ENCODE measurements at places on chromosomes 2 and 18.

DNA sequence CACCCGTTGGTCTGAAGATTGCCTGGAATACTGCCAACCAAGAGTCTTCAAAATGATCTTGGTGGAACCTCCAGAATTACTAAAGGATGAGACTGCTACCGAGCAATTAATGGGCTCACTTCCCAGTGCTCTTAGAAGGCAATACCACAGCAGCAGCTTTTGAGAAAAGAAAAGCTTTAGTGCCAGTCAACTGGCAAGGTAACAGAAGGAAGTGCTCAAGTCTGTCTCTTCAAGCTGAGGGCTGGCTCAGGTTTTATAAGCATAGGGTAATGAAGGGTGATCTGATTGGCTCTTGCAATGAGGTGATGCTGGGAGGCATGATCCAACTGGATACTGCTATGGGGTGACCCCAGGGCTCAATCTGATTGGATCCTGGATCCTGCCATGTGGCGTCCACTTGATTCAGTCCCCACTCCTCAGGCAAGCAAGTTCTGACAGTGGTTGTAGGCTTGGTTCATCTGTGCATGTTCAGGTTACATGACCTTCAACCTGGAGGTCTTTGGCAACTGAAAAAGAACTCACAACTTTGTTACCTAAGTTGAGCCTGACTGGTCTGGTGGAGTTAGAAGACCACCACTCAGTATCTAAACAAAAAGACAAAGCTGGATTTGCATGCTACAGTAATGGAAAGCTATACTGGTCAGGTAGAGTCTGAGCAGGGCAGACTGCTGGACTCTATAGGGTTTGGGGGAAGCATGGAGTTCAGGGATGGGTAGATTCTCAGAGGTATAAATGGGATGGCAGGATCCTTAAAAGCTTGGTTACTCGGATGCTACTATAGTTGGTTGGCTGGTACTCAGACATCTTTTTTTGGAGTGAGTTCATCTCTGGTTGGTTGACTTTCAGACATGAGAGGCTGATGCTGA lies 14.0 kb upstream of the RIF1 start:
- DNase-seq: no peak

- no peak for DNase-seq
Measured at GRCh38 chr2:241120440-241120839, 18.4 kb upstream of the MTERF4 start.

GRCh38 chr2:228426502-228427216 lies 245.2 kb upstream of the SPHKAP start:
- DNase-seq: no peak

GRCh38 chr18:59155153-59155552 lies 15.5 kb downstream of the SEC11C start:
- DNase-seq: no peak

GRCh38 chr18:54960197-54960596 lies 936 bp upstream of the CCDC68 start:
- DNase-seq: no peak

GRCh38 chr18:31149351-31149750 lies 13.3 kb downstream of the DSC1 start:
- DNase-seq: no peak

DNA sequence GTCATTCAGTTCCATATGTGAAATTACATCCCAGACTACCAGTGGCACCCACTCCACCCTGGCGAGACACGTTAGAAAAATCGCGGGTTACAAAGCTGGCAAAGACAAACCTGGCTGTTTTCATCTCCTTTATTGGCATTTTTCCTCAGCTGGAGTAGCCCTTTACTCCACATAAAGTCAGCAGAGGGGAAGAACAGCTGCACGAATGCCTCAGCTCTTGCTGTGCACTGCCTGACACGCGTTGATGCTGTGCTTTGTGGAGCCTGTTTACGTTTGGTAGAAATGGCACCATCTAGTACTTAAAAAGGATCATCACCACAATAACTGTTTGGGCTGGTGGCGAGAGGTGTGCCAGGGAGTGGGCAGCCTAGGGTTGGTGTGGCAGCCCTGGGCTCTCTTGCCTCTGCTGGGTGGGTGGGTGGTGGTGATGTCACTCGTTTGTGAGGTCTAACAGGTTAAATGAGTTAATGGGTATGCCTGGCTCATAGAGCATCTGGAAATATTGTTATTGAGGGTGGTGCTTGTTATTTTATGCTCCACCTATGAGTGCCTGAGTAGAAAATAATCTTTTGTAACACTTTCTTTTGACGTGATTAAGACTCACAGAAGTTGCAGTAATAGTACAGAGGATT lies 16.4 kb downstream of the FARP2 start:
- DNase-seq: no peak

- DNase-seq: no peak
Measured at GRCh38 chr18:13558790-13559189, 167.6 kb downstream of the FAM210A start.

- DNase-seq: no peak
Measured at GRCh38 chr2:121006743-121007489, 271.2 kb downstream of the GLI2 start.

DNA sequence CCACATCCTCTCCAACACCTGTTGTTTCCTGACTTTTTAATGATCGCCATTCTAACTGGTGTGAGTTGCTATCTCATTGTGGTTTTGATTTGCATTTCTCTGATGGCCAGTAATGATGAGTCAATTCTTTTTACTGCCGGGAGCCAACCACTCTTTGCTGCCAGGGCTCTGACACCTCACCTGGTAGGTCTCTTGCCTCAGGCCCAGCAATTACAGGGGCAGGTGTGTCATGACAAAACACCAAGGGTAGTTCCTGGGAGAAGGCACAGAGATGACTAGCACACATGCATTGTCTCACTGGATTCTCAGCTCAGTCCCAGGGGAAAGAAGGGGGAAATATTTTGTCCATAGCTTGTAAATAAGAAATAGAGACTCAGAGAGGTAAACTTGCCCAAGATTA lies 122.3 kb downstream of the CHST9 start:
- no peak for DNase-seq

- no peak for DNase-seq
Measured at GRCh38 chr2:68857855-68858456, 13.2 kb downstream of the BMP10 start.

DNA sequence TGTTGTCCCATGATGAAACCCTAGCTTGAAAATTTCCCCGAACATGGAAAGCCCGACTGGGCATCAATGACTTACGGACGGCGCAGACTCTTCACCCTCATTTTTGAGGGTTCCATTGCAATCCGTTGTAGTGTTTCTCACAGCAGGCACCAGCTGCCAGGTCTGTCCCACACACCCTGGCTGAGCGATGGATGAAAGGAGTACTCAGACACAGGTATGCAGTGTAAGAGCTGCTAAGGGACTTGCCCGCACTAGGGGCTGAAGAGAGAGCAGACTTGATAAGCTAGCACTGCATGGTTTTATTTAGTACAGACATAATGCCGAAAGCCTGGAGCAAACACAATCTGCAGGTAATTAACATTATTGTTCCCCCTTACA lies 15.8 kb downstream of the DYNAP start:
- no peak for DNase-seq

DNA sequence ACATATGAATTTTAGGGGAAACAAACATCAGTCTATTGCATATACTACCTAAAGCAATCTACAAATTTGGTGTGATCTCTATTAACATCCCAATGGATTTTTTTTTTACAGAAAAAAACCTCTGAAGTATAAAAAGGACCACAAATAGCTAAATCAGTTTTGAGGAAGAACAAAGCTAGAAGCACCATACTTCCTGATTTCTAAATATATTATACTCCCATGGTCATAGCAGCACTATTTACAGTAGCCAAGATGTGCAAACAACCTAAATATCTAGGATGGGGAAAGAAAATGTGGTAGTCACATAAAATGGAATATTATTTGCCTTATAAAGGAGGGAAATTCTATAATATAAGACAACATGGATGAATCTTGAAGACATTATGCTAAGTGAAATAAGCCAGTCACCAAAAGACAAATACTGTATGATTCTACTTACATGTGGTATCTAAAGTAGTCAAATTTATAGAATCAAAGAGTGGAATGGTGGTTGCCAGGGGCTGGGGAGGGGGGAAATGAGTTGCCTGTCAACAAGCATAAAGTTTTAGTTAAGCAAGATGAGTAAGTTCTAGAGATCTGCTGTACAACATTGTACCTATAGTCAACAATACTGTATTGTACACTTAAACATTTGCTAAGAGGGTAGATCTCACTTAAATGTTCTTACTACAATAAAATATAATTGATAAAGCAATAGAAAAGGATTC lies 17.6 kb upstream of the CASP8 start:
- no peak for DNase-seq

GRCh38 chr2:154698296-154698720 lies at the start of gene KCNJ3:
TSS of gene KCNJ3 (plus strand) at chr2:154698695. CDS start at chr2:154698776, 81 bp downstream.
- DNase-seq: no peak

- no peak for DNase-seq
Measured at GRCh38 chr18:23746851-23747250, 57.6 kb downstream of the LAMA3 start.

GRCh38 chr18:47863041-47863440 lies 67.4 kb downstream of the SMAD2 start:
- DNase-seq: no peak

GRCh38 chr2:222877556-222878300 lies 16.9 kb downstream of the ACSL3 start:
- no peak for DNase-seq

DNA sequence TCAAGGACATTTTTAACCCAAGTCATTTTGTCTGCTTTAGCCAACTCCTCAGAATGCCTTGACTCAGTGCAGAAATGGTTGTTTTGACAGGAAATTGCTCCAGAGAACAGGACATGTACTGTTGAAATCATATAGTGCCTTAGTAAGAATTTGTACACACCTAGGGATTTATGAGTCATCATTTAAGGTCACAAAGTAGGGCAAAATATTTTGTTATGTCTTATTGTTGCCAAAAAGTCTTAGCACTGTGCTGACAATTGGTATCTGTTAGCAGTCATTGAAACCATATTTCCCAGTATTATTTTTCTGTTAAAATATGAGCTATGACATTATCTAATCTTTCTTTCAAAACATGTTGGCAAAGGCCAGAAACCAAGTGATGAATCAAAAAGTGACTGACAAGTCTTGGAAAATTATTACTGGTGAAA lies 104.5 kb downstream of the OSBPL6 start:
- no peak for DNase-seq

GRCh38 chr2:172081221-172082022 lies 3.9 kb upstream of the DLX1 start:
- no peak for DNase-seq

DNA sequence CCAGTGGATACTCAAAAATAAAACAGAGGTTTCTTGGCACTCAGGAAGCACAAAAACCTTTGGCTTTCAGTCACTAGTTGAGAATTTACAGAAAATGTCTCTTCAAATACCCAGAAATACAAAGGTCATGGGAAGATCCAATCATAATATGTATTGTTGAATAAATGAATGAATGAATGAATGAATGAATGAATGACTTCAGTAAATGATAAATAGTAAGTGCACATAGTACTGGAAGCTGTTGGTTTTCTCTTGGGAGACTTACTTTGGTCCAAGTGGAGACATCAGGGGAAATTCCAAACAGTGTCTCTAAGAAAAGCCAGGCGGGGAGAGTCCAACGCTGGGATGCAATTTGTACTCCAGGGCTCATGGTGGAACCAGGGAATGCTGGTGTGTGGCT lies 261.3 kb upstream of the KLHL29 start:
- DNase-seq: no peak

DNA sequence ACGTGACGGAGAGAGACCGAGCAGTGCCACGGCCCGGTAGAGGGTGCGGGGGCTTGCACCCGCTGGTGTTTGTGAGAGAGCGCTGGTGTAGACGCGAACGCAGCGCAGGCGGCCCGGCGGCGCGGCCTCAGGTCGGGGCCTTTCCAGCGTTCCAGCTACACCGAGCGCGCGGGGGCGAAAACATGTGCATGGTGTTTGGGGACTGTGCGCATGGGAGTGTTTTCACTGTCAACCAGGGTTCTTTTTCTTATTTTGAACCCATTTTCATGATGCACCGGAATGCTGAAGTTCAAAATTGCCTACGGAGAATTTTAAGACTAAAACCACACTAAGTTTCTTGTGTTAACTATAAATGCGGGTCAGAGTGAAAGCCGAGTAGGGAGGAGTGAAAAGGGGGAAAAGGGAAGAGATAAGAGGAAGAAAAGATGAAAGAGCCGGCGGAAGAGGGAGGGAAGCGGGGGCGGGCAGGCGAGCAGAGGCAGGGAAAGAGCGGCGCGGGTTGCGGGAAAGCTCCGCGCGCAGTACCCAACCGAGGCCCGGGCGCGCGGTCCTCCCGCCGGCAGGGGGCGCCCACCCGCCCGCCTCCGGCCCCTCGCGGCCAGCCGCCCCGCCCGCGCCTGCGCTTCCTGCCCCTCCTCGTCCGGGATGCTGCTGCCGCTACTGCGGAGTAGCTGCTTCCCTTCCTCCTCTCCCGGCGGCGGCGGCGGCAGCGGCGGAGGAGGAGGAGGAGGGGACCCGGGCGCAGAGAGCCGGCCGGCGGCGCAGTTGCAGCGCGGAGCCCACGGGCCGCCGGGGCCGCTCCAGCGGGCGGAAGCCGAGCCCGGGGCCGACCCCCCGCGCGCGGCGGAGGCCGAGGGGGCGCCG lies at the start of gene RAB12:
RAB12 (plus strand) TSS at position 643 of the 864 bp plus-strand sequence; CDS start at position 646, 3 bp downstream.
- peak; percentile 77 for DNase-seq

DNA sequence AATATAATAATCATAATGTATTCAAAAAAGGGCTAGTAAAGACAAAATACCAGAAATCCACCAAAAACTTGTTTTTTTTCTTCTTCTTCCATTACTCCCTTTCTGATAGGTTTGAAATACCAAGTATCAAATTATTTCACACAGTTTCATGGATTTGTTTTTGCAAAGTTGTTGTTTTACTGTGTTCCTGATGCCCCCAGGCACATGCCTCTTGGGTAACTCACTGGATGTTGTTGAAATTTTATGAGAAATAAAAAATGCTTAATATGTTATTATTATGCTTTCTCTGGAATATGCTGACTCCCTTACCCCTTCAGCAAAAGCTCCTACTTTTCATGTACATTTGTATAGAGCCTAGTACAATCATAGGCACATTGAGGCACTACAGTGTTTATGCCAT lies 419.6 kb downstream of the NRXN1 start:
- DNase-seq: no peak

DNA sequence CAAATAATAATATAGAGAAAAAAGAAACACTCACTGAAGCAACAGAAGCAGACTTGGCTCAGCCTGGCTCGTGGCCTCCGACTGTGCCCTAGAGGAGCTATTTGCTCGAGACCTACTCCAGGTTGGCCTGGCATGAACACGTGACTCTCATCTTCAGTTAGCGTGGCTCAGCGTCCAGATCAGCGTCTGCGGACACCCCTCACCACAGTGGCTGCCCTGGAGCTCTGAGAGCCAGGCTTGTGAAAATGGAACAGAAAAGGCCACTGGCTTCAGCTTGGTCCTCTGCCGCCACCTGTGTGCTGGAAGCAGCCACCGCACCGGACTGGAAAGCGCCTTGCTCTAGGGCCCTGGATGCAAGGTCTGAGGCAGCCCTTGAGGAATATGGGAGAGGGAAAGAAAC lies 1184.0 kb upstream of the GYPC start:
- no peak for DNase-seq

- no peak for DNase-seq
Measured at GRCh38 chr2:234812851-234813250, 139.0 kb upstream of the SH3BP4 start.

DNA sequence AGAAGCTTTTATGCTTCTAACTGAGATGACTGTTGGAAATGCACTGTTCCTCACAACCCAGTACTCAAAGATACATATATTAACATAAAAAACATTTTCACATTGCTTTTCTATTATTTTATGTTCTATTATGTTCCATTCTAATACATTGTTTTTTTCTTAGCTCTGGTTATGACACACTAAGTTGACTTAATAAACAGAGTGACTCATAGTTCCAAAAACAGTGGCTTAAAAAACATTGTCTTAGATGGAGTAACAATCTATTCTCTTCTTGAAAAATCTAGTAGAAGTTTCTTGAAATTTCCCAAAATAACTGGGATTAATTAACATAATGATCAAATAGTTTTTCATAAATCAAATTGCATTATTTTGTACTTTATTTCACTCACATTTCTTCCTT lies 328.2 kb upstream of the LRATD1 start:
- no peak for DNase-seq

Data from stimulated activated CD8-positive, alpha-beta memory T cell treated with anti-CD3 and anti-CD28 coated beads, Interleukin-15, amount 100 ng/mL, for 48 hours (primary cell).